Renal pelvis (tissue), 12 donors: ENCODE measurements at places on chromosomes 2 and 18. TPM values are rescaled to one million over a fixed set of nuclear protein-coding genes. Genes with fewer than 3 reads are reported as not detected.

- peak; percentile 36 for DNase-seq
These were observed 1057.1 kb upstream of the CRIM1 start for GRCh38 chr2:35298493-35298892.

- DNase-seq, result no peak
These were observed 250 bp upstream of the SPEG start for GRCh38 chr2:219434468-219434717.

GRCh38 chr2:207082619-207083018 is 83.1 kb downstream of the KLF7 start:
- DNase-seq, result no peak

DNA sequence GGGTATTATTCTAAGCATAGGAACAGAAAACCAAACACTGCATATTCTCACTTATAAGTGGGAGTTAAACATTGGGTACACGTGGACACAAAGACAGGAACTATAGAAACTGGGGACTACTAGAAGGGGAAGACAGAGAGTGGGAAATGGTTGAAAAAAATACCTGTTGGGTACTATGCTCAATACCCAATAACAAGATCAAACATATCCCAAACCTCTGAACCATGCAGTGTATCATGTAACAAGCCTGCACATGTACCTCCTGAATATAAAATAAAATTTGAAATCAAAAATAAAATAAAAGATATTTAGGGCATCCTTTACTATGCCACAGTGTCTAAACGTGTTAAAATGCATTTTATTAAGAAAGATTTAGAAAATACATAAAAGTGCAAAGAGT is 221.0 kb upstream of the TFPI start:
- DNase-seq, result no peak

GRCh38 chr2:105771836-105772235 is 27.1 kb downstream of the NCK2 start:
- no peak for DNase-seq

DNA sequence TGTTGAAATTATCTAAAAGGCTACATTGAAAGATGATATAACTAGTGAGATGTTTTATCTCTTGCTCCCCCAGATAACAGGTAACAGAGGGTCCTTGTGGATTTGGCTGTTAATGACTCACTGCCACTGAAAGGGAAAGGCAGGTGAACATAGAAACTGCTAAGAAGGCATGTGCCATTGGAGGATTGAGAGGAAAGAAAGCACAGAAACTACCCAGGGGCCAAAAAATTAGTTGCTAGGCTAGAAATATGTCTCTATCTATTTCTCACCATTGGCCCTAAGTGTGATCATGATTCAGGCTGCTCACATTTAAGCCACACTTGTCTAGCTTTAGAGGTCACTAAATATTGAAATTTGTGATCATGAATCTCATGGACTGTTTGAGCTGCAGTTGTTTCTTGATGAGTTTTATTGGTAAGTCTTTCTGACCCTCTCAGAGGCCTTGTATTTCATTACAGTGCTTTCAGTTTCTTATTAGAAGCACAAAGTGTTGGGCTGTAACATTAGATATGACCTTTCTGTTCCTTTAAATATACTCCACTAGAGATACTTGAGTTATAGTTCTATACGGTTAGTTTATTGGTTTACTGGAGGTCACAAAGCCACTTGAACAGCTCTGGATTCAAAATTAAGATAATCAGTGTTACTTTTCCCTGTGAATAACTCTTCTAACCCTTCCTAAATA is 26.2 kb downstream of the NAB1 start:
- no peak for DNase-seq

GRCh38 chr2:34234823-34235222 is 635.7 kb upstream of the FAM98A start:
- no peak for DNase-seq

- no peak for DNase-seq
These were observed 205 bp downstream of the TET3 start for GRCh38 chr2:73984922-73985307.

DNA sequence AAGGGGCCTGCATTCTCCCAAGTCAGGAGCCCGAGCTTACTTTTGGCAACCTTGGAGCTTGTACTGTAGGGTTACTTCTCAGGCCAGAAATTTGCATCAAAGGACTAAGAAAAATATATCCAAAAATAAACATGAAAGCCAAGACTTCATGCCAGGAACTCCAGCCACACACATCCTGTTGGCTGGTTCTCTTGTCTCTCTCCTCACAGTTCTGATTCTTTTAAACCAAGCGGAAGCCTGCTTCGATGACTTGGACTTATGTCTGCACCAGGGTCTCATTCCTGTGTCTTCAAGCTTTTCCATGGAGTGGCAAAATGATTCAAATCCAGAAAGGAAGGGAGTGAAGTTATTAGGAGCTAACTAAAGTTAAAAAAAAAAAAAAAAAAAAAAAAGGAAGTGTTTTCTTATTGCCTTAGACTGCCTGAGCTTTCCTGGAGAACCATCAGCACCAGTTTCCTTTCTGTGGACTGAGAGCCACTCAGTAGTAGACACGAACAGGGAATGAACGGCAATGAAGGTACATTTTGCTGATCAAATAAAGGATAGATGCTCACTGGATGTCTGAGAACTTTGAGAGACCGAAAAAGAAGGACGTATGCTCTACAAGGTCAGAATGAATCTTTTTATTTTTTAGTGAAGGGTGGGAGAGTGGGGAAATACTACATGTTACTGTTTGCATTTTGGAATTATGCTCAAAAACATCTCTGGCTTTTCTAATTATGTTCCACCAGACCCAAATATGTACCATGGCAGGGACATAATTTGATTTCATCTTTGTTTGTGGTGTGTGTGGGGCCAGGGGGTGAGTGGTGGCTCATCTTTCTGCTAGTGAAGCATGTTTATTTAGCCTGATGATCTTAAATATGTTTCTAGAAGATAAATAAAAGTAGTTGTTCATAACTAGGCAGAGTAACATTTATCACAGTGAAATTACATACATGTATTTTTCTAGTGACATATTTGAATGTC is 86.0 kb downstream of the RAPGEF4 start:
- DNase-seq, result no peak

DNA sequence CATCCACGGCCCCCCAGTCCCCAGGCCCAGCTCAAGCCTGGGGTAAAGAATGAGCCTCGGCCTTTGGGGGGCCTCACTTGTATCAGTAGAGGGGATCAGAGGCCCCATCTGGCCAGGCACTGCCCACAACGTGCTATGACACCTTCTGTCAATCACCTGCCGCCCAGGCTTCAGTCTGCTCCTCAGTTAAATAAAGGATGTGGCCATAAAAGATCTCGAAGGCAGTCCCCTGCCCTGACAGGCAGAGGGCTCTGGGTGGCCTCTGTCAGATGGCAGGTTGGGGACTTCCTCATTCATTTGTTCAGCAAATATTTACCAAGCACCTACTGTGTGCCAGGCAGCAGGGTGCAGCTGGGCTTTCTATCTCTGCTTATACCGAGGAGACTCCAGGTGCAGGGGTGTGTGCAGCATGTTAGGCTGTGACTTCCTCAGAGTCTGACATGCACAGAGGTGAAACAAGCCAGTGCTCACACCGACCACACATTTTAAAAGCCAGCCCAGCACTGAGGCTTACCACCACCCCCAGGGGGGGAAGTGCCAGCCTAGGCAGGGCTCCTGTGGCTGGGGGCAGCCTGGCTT is 166.4 kb downstream of the GALNT1 start:
- no peak for DNase-seq

DNA sequence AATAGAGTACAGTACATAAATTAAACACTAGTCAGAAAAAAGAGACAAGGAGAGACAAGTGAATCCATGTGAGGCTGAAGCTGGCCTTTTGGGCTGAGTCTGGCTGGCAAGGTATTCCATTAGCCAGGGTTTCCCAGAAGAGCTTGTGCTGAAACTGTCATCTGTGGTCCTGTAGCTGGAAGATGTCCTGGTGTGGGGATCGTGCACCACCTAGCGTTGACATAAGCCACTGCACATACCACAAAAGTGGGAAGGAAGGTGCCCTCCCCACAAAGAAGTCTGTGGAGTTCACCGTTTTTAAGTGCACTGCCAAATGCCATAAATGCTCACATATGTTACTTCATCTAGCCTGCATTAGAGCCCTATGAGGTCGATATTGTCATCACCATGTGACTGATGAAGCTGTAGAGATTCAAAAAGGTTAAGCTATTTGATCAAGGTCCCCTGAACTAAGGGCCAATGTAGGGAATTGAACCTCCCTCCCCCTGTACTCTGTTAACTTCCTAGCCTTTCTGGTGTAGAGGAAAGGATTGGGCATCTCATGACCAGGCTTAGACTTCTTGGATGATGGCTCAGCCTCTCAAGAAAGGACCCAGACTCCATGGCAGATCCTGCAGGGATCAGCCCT is 31.9 kb upstream of the GALNT14 start:
- peak; percentile 43 for DNase-seq

The MATN3 gene
- 2.5 TPM for polyA plus RNA-seq

The RNF152 gene
- polyA plus RNA-seq, result 11.0 TPM

The LIMS4 gene
- 1.2 TPM for polyA plus RNA-seq

The CREG2 gene
- 0.55 TPM for polyA plus RNA-seq

The EPG5 gene
- 18.2 TPM for polyA plus RNA-seq

The KCNS3 gene
- 6.5 TPM for polyA plus RNA-seq

The CRYGD gene
- not detected for polyA plus RNA-seq

The CD8B2 gene
- polyA plus RNA-seq, result 0.22 TPM

The ZNF521 gene
- polyA plus RNA-seq, result 41.0 TPM
